Fibroblast of gingiva (primary cell): ENCODE measurements at places on chromosomes 13 and 19.

GRCh38 chr19:32866564-32867265 lies 2.9 kb downstream of the SLC7A9 start:
- no peak for DNase-seq

DNA sequence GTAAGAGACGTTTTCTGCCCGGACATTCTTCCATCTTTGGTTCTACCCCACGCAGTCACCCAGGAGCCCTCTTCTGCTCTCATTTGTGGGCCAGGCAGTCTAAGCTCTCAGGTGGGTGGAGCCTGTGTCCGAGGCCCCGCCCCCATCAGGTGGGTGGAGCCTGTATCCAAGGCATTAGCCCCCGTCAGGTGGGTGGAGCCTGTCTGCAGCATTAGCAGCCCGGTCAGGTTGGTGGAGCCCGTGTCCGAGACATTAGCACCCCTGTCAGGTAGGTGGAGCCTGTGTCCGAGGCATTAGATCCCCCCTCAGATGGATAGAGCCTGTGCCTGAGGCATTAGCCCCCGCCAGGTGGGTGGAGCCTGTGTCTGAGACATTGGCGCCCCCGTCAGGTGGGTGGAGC lies 45.5 kb upstream of the C13orf46 start:
- DNase-seq = no peak

DNA sequence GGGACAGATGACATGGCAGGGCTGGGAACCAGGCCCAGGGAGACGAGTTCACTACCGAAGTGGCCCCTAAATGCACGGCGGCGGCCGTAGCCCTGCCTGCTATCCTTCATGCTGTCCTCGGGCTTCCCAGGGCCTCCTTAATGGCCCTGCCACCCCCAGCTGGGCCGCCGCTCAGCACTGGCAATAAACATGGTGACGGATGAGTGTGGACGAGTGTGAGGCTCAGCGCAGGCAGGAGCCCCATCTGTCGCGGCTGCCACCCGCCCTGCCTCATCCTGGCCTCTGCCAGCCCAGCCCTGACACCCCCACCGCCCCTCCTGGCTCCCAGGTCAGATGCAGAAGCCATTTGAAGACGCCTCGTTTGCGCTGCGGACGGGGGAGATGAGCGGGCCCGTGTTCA lies 13.6 kb downstream of the PIN1 start:
- DNase-seq = no peak

DNA sequence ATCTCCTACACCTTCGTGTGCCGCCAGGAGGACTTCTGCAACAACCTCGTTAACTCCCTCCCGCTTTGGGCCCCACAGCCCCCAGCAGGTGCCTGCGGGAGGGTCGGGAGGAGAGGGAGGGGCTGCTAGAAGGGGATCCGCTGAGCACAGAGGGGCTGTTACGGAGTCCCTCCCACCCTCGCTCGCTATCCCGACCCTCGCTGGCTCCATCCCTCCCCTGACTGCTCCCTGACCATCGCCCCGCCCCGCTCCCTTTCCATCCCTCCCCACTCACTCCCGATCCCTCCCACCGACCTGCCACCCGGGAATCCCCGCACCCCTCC lies 780 bp downstream of the CD177 start:
- no peak for DNase-seq

- DNase-seq = no peak
Observed at GRCh38 chr19:38031423-38031770, 124.4 kb downstream of the SIPA1L3 start.

GRCh38 chr13:56670563-56670962 lies 470.2 kb upstream of the PRR20A start:
- DNase-seq = no peak

DNA sequence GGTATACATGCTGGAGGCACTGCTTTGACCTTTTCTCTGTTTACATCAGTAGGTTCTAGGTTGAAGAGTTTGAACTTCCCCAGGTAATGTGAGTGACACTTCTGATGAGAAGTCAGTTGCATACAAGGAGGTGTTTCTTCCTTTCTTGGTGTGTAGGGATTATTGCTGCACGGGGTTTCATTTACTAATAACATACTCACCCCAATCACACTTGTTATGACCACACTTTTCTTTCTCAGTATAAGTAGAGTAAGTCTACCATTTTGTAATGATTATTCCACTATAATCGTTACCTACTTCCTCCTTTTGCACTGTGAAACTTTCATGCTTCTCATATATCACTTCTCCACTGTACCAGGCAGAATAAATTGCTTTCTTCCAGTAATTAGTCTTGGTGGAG lies 138.0 kb downstream of the TNFSF13B start:
- no peak for DNase-seq
